ENCODE measurements at places on chromosomes 16 and 17.

DNA sequence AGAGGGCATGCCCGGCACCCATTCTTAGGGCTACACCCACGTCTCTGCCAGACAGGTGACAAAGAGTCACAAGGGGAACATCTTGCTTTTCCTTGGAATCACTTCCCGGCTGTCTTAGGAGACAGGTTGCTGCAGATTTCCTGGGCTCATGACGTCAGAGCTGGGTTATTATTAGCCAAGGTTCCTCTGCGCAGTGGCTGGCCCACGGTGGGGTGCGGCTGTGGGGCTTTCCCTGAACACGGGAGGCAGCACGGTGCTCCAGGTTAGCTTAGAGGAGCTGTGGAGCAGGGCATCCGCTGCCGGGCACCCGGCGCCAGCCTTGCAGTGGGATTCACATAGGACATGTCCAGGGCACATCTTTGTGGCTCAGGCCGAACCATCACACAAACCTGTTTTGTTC, 118.0 kb upstream of the PLCG2 start:
- DNase-seq = no peak

GRCh38 chr16:84836234-84836647, 16.5 kb downstream of the CRISPLD2 start:
- DNase-seq = no peak

DNA sequence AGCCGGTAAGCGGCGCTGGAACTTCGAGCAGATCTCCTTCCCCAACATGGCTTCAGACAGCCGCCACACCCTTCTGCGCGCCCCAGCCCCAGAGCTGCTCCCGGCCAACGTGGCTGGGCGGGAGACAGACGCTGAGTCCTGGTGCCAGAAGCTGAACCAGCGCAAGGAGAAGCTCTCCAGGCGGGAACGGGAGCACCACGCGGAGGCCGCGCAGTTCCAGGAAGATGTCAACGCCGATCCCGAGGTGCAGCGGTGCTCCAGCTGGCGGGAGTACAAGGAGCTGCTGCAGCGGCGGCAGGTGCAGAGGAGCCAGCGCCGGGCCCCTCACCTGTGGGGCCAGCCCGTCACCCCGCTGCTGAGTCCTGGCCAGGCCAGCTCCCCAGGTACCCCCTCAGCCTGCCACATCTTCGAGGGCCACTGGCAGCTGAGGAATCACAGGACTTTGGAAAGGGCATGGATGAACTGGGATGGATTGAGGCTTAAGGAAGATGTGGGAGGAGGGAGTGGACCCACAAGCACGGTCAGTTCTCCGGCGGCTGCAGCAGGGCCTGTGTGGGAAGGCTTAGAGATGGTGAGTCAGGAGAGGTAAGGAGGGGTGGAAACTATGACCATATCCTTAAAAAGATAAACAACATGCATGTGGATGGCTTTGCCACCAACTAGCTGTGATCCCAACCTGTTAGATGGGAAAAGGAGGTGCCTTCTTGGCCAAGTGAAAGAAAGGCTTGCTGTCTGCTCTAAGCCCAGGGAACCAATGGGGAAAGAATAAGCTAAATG, 3.4 kb upstream of the LLGL2 start:
- DNase-seq = no peak

GRCh38 chr17:72600934-72601333, 480.1 kb downstream of the SOX9 start:
- no peak for DNase-seq

DNA sequence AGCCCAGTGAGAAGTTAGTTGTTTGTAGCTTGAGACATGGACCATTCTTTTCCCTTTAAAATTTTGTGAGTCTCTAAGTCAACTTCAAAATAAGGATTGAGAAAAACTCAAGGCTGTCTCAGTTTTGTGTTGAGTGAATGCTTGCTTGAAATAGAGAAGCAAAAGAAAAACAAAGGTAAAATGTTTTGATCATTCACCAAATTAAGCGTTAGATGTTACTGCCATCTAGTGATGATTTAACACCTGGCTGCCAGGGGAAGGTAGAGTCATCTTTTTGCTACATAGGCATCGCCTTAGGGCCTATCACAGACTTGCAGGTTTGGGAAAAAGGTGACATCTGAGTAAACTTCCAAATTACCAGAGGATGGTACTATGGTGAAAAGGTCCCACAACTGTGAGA, 74.4 kb downstream of the PCTP start:
- DNase-seq = peak; percentile 54

GRCh38 chr16:85683363-85683762, 5.4 kb downstream of the GINS2 start:
- no peak for DNase-seq

DNA sequence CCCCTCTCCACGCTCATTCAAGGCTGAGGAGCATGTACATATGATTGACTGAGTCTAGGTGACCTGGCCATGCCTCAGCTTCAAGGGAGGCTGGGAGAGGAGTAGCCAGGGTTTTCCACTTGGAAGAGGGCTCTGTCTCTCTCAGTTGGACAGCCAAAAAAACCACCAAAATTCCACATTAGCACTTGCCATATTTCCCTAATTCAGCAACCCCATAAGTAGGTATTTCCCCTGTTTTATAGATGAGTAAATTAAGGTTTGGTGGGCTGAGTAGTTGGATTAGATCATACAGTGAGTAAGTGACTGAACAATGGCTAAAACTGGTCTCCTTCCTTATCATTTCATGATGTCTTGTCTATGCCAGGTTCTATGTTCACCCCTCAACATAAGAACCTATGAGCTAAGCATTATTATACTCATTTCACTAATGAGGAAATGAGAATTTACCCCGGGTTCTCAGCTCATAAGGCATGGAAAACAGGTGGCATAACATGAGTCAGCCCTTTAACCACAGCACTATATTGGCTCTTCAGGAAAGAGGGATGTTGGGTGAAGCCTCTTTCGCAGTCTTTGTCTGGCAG, 68.0 kb upstream of the GAS7 start:
- peak; percentile 51 for DNase-seq

GRCh38 chr17:65074778-65075250, 18.3 kb upstream of the GNA13 start:
- no peak for DNase-seq

DNA sequence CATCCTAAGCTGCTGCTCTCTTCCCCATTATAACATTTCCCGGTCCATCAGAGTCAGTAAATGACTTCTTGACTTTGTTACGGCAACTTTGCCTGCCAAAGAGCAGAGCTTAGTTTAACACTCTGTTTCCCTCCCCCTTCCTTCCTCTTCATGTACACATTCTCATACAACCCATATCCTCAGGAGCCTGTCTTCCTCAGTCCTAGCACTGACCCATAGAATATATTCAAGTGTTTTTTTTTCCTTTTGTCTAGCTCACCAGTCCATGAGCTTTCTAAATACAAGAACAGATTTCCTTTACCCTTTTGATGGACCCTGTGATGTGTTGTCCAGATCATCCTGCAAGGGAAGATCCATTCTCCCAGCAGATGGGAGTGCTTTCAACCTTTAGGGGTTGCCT, 97.0 kb upstream of the MON1B start:
- no peak for DNase-seq

DNA sequence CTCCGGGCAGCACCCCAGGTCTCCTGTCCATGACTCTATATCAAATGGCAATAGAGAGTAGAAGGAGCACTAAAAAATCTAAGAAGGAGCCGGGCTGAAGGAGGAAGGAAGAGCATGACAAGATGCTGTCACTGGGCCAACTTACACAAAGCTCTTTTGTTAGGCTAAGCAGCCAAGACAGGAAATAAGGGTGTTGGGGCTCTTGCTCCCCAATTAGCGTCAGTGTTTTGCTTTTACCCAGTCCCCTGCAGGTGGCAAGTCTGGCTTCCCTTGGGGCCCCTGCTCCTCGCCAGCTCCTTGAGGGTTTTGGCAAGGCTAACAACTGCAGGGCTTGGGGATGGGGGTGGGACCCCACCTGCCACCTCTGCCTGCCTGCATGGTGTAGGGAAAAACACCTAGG, 120.5 kb downstream of the CCT6B start:
- DNase-seq = peak; percentile 89

DNA sequence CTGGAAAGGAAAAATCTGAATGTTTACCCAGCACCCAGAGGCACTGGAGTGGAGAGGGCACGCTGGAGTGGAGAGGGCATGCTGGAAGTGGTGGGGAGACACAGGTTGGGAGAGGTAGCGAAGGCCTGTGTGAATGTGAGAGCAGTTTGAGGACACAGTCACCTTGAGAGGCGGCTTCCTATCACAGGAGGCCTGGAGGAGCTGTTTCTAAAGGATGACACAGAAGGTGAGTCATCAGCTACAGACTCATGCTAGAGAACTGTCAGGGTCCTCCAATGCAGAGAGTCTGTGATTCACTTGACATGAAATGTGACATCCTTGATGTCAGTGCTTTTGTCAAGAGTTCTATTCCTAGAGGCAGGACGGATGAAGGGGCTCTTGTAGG, 13.8 kb downstream of the CTRL start:
- no peak for DNase-seq

GRCh38 chr17:56034197-56034635, 119.1 kb upstream of the ANKFN1 start:
- no peak for DNase-seq

DNA sequence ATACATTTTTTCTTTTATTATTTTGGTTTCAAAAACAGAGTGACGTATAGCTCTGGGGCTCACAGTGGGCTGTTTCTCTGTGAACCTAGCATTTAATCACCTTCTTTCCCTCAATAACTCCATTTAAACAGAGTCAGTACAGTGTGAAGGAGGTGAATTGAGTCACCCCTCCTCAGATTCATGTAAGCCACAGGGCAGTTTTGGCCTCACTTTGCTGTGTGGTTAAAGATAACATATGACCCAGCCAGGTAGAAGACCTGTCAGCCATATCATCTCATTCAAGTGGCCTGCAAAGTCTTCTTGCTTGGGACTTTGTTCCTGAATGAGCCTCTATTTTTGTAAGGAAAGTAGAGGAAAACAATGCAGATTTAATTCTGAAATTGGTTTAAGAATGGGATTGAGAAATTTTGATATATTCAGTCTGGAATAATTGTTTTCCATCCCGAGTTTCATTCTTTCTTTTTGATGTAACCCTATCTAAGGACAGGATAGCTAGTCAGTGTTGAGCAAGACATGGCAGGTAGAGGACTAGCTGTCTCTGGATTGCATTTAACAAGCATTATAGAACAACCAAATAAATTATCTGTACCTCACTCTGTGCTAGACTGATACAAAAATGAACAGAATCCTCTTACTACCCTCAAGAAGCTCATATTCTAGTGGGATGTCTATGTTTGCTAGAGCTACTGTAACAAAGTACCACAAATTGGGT, 13.1 kb downstream of the MAP2K6 start:
- DNase-seq = no peak

GRCh38 chr16:73101568-73101967, 53.6 kb upstream of the ZFHX3 start:
- DNase-seq = no peak

DNA sequence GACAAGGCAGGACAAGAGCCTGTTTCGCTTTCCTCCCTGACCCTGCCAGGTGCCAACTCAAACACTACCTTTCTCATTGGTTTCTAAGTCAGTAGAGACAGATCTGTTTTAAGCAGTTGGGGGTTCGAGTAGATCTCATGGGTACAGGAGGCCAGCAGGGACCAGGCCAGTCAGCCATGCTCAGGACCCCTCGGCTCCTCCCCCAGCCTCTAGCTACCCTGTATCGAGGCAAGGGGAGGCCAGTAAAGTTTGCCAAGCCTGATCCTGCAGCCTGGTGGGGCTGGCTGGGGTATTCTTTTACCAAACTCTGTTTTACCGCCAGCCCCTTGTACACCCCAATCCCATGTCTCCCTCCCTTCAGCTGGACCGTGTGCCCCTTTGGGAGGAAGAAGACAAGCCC, 26.6 kb downstream of the OR1D5 start:
- DNase-seq = no peak

DNA sequence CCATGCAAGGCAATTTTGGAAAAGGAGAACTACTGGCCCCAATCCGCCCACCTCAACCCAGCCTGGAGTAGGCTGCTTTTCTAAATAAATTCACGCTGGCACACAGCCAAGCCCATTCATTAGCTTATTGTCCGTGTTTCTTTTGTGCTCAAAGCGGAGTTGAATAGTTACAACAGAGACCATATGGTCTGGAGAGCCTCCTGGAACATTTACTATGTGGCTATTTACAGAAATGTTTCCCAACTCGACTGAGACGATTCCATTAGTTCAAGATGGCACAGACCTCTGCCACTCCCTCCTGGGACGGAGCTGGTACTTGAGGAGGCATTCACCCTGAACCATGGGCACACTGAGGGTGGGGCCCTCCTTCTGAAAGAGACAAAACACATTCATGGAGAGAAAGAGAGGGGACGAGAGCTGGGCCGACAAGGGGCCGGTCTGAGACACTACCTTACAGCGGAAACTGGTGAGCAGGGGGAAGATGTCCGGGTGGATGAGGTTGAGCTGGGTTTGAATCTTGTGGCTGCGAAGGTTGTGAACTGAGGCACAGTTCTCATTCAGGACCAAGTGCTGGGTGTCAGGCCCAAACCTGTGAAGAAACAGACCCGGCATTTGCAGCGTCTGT, 15.7 kb downstream of the ELAC2 start:
- DNase-seq = no peak

- no peak for DNase-seq
Observed at GRCh38 chr16:30947541-30947858, 1.4 kb upstream of the ORAI3 start.

DNA sequence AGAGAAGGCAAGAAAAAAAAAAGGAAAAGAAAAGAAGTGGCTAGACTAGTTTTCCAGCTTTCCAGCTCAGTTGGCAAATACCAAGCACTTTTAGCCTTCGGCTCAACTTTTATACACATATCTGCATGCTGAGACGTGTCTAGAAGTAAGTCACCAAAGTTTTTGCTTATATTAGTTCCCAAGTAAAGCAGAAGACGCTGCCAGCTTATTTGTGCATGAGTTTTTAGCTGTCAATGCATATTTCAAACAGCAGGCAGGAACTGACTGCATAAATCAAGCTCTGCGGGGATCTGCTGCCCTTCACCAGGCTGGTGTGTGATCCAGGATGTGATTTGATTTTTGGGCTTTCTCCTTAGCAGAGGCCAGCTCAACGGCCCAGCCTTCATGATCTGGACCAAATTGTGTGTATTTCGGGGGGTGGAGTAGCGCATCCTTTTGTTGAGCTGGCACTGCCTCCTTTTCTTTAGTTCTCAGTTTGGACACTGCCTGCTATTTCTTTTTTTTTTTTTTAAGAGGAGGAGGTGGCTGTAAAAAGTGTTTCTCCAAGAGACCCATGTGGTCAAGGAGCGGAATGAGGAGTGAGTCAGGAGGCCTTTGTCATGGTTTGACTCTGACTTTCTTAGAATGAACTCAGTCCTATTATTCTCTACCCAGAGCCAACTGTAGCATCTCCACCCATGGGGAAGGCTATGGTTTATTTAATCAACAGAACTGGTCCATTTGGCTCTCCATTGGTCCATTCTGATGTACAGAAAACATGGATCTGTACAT, 162.6 kb upstream of the XYLT1 start:
- DNase-seq = no peak

DNA sequence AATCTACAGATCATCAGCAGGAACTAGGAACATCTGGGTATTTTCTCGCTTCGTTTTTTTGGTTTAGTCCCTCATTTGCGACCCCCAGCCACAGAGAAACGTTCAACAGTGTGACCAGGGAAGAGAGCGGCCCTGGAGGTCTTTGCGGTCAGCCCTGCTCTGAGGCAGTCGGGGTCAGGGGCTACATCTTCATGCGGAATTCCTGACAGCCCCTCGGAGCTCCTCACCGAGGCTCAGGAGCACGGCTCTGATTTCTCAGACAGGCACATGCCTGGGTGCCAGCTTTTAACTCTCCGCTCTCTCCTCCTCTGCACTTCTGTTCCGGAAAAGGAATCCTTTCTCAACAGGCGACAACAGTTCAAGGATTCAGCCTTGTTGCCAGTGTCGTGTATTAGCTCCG, 8.0 kb upstream of the WDR45B start:
- DNase-seq = no peak
